ENCODE measurements at places on chromosomes 6 and 20.
A peak's percentile ranks its signal among the peaks of the same experiment; 100 is the strongest.

DNA sequence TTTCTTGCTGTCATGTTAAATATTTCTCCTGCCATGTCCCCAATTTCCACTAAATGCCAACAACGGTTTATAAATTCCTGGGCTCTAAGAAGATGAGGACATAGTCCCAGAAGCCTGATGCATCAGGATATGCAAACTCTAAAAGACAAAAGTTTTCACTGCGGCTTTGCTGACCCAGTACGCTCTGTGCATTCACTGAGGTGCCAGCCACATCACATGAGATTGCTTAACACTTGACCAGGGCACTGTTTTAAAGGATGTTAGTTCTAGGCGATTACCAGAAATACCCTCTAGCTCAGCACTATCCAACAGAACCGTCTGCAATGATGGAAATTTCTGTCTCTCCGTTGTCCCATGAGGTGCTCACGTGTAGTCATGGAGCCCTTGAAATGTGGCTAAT lies 19.9 kb upstream of the ADTRP start:
- DNase-seq, result no peak

DNA sequence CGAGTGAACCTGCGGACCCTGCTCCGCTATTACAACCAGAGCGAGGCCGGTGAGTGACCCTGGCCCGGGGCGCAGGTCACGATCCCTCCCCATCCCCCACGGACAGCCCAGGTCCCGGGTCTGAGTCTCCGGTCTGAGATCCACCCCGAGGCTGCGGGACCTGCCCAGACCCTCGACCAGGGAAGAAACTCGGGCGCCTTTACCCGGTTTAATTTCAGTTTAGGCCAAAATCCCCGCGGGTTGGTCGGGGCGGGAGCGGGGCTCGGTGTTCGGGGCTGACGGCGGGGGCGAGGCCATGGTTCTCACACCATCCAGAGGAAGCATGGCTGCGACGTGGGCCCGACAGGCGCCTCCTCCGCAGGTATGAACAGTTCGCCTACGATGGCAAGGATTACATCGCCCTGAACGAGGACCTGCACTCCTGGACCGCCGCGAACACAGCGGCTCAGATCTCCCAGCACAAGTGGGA lies 46.9 kb upstream of the TRIM26 start:
- DNase-seq, result peak; percentile 62

DNA sequence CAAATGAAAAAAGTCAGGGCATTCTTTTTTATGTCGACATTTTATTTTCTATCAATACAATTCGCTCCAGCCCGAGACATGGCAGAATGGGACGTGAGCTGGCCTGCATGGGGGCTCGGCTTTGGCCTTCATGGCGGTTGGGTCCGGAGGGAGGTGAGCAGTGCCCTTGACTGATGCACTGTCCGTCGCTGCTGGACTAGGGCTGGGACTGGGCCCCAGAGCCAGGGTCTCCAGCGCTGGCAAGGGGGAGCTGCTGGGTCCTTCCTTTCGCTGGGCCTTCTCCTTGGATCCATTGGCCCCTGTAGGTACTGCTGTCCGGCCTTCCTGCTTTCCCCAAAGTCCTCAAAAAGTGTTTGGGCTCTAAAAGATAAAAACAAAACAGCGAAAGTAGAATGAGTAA lies 124.6 kb downstream of the EDN3 start:
- DNase-seq, result no peak

- DNase-seq, result no peak
These were observed 184.8 kb upstream of the ECI2 start for GRCh38 chr6:4319981-4320683.

DNA sequence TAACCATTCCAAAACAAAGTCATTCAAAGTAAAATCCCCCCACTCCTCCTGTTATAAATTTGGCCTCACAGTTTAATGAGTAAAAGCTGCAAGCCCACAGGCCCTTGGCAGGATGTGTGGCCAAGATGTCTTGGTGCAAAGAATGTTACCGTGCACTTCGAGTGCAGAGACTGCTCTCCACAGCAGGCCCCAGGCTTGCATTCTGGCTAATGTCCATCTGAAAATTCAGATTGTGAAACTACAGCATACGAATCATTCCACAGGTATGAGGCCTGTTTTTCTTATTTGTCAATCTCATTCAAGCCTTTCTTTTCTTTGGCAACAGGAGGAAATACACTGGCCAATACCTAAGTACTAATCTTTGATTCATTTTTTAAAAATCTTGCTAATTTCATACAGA lies 7.1 kb downstream of the RPS6KA2 start:
- DNase-seq, result no peak

DNA sequence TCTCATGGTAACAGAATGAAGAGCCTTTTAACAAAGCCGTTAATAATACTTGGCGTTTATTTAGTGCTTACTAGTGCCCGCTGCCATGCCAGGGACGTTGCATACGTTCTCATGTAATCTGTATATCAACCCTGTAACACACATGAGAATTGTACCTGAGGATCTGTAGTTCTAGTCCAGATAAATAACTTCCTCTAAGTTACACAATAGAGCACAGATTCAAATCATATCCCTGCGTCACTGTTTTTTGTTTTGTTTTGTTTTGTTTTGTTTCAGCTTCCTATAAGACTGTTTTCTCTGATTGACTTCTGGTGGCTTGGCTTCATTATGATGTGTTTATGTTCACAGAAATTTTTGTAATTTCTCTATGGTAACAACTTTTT lies 553 bp downstream of the ZSCAN16 start:
- no peak for DNase-seq

GRCh38 chr6:21596145-21596948 lies 2.8 kb downstream of the SOX4 start:
- DNase-seq, result no peak

DNA sequence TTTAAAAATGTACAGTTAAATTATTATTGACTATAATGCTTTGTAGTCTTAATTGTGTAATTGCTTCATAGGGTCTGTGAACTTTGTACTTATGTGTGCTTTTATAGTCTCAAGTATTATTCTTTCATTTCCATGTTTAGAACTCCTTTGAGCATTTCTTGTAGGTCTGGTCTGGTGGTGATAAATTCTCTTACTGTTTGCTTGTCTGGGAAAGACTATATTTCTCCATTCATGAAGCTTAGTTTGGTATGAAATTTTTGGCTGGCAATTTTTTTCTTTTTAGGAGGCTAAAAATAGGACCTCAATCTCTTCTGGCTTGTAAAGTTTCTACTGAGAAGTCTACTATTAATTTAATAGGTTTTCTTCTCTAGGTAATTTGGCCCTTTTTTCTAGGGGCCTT lies 67.4 kb downstream of the CCDC170 start:
- DNase-seq, result no peak

DNA sequence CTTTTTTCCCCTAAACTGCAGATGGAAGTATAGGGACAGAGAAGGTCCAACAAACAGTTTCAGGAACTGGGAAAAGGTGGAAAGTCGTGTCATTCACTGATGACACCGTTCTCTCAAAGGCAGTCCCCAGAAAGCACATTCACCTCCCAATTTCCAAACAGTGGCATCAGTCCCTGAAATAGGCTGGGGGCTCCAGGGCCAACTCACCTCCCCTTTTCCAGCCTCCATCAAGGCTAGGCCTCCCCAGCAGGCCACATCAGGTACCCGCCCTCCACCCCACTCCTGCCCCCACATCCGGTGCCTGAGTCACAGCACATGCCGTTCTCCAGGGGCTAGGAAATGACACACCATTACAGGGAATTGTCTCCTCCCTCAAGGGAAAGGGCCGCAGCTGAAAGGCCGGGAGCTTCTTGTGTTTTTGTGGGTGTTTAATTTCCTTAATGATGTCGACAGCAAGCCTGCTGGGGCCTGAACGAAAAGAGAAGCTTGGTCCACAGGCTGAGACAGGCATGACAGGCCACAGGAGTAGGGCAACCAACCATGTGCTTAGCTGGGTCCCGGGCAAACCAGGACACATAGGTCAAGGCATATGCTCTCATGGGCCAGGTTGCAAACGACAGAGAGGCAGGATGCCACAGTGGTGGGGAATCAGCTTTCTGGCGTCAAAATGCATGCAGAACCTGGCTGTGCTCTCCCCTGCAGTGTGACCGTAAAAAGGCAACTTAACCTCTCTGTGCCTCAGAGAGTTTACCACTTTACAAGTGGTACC lies 39.2 kb downstream of the ZMYND8 start:
- peak; percentile 46 for DNase-seq

GRCh38 chr6:6580225-6580856 lies 8.2 kb upstream of the LY86 start:
- DNase-seq, result no peak

DNA sequence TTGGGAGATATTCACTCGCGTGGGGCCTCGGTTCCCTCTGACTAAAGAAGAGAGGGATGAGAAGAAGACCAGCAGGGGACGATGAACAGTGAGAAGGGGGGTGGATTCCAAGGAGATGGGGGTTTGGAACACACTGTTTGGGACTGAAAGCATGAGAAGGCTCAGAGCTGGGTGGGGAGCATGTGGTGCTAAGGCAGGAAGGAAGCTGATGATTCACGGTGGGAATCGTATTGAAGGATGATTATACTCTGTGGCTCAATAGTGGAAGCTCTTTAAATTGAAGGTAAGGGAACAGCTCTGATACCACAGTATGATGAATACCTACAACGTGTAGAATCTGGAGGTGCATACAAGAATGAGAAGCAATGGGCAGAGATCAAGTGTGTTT lies 117.5 kb upstream of the KCNK16 start:
- no peak for DNase-seq

GRCh38 chr6:16430391-16431089 lies 192.2 kb downstream of the GMPR start:
- no peak for DNase-seq

GRCh38 chr6:143836150-143836549 lies 7.0 kb upstream of the LTV1 start:
- DNase-seq, result no peak

DNA sequence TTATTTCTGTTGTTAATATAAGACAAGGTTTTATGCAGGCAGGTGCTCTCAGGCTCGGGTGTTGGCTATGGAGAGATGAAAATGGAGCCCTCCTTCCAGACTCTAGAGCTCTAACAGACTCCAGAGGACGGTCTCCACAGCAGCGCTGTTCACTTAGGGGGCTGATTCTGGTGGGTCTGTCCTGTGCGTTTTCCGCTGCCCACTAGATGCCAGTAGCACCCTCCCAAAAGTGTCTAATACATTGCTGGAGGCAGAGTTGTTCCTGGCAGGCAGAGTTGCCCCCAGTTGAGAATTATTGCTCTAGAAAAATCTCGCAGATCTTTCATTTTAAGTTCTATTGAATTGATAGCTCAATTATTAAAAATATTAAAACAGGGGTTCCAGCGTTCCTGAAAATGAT lies 109.9 kb downstream of the MAP3K4 start:
- no peak for DNase-seq

- DNase-seq, result peak; percentile 33
These were observed 161.7 kb upstream of the AFDN start for GRCh38 chr6:167664678-167665660.

DNA sequence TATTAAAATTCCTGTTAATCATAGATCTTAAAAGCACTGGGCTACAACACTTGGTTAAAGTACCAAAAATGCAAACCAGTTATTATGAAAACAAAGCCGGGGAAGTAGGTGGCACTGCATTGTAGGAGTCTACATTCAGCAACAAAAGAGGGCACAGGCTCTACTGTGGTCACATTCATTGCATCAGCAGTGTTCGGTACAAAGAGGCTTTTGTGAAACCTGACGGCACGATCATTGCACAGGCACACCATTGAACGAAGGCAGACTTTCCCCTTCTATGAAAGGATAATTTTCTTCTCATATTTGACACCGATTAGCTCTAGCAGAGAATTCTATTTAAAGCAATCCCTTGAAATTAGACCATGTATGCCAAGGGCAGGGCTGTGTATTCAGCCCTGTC lies 44.6 kb upstream of the AGPAT4 start:
- peak; percentile 35 for DNase-seq

DNA sequence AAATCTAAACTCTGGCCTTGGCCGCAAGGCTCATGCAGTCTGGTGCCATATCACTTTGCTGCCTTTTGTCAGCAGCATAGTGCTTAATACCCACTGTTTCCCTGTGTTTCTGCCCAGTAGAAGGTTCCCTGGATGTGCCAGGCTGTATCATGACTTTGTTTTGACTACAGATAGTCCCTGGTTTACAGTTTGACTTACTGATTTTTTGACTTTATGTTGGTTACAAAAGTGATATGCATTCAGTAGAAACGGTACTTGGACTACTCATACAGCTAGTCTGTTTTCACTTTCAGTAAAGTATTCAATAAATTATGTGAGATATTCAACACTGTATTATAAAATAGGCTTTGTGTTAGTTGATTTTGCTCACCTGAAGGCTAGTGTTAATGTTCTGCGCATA lies 19.0 kb downstream of the RALY start:
- no peak for DNase-seq

DNA sequence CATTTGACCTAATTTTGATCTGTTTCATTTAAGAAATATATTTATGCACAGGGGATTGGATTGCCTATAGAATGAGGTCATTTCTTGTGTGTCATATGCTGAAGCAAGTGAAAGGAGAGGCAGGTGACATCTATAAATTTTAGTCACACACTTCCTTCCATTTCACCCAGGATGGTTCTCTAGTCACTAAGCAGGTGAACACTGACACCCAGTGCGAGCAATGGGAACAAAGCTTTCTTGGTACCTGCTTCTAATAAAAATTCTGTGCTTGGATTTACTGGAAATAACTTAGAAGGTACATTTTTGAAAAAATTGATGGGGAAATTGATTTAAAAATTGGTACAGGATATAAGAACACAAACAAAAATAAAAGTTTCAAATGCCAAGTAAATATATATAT lies 66.9 kb upstream of the MC3R start:
- no peak for DNase-seq

- DNase-seq, result no peak
These were observed 27.2 kb downstream of the AIG1 start for GRCh38 chr6:143087856-143088255.

GRCh38 chr20:52230409-52230808 lies 38.8 kb upstream of the ZFP64 start:
- DNase-seq, result no peak

GRCh38 chr20:63846128-63846771 lies 15.0 kb upstream of the ABHD16B start:
- no peak for DNase-seq

- no peak for DNase-seq
These were observed 66.8 kb upstream of the ATXN1 start for GRCh38 chr6:16828058-16828457.

GRCh38 chr20:44415833-44416715 lies 59.6 kb upstream of the TTPAL start:
- no peak for DNase-seq

- no peak for DNase-seq
These were observed 467.4 kb upstream of the CITED2 start for GRCh38 chr6:139841794-139842215.
